ENCODE measurements at places on chromosomes 16 and 17.

DNA sequence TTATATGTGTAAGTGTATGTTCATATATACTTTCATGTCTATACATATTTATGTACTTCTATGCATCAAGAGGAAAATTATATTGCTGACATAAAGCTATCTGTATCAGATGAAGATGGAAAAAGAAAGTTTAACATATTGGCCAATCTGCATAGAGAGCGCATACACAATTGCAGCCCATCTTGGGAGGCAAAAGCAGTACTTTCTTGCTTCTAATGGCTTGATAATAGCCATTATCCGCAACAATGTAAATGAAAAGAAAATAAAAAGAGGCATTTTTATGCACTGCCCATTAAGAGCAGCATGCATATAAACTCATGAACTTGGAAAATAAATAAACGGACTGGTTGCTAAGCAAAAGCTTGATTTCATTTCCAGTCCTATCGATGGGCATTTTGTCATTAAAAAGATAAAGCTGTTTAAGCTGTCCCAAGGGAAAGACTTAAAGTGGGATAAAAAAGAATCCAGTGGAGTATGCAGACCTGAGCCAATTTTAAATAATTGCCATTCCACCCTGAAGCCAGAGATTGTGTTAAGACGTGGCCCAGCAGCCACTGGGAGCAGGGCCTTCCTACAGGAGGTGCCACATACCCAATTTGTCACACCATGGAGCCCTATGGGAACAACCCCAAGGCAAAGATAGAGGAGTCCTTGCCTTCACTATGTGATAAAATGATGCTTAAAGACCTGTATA lies 183.6 kb upstream of the CDH11 start:
- no peak for DNase-seq

DNA sequence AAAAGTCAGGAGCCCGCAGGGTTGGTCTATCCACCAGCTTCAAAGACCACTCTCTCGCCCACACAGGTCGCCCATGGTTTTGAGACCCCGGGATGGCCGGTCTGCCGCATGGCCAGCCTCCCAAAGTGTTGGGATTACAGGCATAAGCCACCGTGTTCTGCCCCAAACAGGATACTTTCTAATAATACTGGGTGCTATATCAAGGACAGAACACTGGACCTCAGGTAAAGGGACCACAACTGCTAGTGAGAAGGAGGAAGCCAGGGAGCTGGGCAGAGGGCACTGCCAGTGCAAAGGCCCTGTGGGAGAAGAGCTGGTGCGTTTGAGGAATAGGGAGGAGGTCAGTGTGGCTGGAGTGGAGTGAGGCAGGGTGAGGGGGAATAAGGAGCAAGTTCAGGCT lies 34.1 kb downstream of the IL21R start:
- no peak for DNase-seq

DNA sequence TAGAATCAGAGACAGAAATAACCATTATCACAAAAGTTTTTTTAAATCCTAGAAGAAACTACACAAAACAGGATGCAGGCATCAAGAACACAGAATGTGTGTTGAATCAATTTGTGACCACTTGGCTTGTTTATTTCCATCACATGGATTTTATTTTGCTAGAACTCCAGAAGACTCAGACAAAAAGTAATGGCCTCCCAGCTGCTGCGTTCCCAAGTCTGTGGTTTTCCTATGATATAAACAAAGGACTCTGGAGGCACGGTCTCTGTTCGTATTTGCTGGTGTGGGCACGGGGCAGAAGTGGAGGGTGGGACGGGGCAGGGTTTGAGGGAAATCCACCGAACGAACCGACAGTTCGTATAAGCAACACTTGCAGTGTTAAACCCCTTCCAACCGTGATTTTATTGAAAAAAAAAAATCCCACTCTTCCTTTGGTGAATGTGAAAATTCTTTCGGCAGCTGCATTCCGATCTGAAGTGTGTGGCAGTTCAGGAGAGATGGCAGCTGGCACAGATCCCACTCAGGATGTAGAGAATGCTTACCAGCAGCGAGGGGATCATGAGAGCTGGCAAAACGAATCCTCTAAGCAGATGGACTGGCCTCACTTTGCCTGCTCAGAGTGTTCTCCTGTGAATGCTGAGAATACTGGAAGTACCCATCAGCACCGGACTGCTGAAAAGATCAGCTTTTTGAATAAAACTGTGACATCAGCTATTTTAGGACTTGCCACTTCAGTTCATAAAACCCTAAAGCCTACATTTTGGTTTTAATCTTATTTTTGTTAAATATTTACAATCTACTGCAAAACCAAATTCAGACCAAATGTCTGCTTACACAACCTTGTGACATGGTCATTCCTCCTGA lies 165.2 kb downstream of the VPS53 start:
- DNase-seq = no peak

- DNase-seq = no peak
Measured at GRCh38 chr17:32777436-32777835, 99.5 kb downstream of the MYO1D start.

- DNase-seq = no peak
Measured at GRCh38 chr17:78933959-78934568, 8.9 kb upstream of the TIMP2 start.

DNA sequence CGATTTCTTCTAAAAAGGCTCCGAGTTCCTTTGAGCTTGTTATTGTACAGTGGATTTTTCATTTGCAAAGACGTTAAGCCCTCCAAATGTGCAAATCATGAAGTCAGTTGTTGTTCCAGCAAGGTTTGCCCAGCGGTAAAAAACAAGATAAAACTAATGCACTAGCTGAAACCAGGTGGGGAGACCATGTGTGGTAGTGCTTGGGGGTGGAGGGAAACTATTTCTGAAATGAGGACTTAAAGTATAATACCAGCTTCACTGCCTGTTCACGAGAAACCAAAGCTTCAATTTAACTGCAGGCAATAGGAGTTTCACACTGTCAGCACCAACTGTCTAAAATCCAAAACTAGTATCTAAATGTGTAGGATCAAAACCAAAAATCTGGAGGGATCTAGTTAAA lies 22.3 kb downstream of the SMARCE1 start:
- DNase-seq = no peak

DNA sequence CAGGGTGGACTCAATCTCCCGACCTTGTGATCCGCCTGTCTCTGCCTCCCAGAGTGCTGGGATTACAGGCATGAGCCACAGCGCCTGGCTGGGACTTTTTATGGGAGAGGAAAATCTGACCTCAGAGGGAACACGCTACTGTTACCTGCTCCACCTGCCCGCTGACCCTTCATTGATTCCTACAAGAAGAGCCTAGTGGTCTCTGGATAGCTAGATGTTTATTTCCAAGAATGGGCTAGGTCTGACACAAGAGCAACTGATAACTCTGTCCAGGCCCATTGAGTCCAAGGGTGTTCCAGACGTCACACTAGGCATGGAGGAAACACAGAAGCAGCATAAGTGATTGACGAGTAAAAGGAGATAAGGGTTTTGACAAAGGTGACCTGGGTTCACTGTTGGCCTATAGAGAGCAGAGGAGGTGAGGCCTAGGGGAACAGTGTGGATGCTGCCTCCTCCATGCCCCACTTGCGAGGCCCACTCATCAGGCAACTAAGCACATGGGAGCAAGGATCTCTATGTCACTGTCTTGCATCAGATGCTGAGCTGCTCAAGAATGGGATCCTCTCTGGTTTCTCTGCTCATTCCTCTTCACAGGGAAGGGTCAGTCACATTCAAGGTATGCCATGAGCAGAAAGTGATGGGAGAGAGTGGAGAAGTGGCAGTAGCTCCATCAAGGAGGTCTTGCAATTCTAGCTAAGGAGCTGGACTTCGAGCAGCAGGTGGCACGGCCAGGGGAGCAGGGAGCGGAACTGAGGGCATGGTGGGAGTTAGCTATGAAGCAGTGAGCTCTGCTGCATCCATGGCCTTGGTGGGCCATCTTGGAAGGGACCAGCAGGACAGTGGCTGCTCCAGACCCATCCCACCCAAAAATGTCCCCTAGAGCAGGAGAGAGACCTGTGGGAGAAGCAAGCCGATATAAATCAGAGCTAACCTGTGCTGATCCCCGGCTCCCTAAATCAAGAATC lies 145.2 kb downstream of the WSCD1 start:
- DNase-seq = no peak

- DNase-seq = no peak
Measured at GRCh38 chr16:27840311-27841060, 223.0 kb downstream of the GSG1L start.

- no peak for DNase-seq
Measured at GRCh38 chr17:74818291-74818938, 41.3 kb downstream of the GRIN2C start.

DNA sequence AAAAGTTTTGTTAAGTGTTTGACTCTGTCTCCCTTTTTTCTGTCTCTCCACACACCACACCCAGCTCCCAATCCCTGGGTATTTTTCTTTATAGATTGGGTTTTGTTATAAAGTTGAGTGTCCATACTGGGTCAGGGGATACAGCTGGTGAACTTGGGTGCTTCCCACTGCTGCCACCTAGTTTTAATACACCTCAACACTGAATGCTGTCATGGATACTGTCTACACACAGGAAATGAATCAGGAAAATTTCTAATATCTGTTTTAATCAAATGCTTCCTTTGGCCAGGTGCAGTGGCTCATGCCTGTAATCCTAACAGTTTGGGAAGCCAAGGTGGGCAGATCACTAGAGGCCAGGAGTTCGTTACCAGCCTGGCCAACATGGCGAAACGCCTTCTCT lies 5.3 kb upstream of the TAOK1 start:
- no peak for DNase-seq

GRCh38 chr16:30533146-30533522 lies 1.5 kb downstream of the ZNF747 start:
- no peak for DNase-seq

All from stimulated activated CD4-positive, alpha-beta T cell treated with anti-CD3 and anti-CD28 coated beads, Interleukin-1b, Interleukin-23, amount 100 ng/mL, for 1 hour (primary cell).